Fibroblast of skin of right biceps (primary cell): ENCODE measurements at places on chromosomes 12 and 14.

GRCh38 chr12:93766796-93767523, 89.8 kb downstream of the CRADD start:
- DNase-seq, result peak; percentile 87

- DNase-seq, result no peak
Observed at GRCh38 chr12:89863493-89863938, 154.9 kb upstream of the ATP2B1 start.

- no peak for DNase-seq
Observed at GRCh38 chr12:9632766-9633165, 25.1 kb upstream of the KLRB1 start.

DNA sequence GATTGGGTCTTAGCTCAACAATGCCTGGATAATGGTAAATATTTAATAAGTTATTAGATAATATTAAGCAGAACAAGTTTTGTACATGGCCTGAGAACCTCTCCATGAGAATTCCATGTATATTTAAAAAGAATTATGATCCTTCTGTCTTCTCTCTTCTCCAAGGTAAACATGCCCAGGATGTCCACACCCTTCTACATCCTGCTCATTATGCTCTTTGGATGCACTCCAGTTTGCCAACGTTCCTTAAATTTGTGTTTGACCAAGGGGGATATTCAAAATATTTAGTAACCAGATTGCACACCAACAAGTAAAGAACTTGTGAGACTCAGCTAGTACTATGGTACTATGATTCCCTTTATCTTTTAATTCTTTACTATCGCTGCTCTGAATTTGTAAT, 44.8 kb upstream of the ERGIC2 start:
- no peak for DNase-seq

DNA sequence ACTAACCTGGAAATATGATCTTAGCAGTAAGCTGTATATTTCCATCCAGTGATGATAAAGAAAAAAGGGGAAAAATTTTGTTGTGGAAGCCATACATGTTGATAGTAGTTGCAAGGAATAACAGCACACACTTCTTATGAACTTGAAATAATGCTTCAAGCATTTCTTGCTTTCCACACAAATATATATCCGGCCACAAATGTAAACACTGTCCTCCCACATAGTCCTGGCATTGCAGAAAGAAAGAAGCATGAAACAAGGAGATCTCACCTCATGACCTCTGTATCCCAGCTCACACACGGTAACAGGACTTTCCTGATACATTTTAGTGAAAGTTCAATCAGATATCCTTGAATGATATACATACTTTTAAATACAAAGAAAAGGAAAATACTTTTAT, 56.0 kb downstream of the LLPH start:
- peak; percentile 11 for DNase-seq

DNA sequence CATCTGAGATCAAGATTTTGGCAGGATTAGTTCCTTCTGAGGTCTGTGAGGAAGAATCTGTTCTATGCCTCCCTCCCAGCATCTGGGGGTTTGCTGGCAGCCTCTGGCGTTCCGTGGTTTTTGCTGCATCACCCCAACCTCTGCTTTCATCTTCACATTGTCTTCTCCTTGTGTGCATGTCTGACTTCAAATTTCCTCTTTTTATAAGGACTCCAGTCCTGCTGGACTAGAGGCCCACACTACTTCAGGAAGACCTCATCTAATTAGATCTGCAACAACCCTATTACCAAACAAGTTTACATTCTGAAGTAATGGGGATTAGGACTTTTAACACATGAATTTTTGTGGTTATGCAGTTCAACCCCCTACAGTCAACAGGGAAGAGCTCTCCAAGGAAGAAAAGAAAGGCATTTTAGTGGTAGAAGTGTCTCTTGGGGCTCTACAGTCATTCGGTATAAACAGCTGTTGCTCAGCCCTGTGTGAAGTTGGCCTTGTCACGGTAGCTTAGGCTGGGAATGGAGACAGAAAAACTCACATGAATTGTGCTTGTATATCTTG, 89.7 kb downstream of the CAND1 start:
- peak; percentile 96 for DNase-seq

DNA sequence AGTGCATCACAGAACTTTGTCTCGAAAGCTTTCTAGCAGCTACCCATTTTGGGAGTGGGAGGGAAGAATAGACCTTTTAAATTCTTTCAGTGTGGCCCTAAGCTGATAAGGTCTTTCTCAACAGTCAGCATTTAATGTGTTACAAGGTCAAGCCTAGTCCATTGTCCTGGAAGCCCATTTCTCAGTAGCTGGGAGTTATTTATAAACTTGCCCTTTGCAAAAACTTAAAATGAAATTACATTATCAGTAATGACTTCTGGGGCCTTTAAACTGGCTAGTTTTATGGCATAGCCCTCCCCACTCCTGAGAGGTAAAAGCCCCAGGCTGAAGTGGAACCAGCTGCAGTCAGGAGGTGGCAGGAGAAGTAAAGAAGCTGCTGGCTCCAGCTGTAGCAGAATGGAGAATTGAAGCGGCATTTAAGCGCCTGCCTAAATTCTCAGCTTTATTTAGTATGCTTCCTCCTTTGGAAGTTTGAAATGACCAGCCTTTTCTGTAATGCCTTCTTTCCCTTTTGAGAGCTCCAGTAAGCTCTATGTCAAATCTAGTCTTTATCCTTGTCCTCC, 12.4 kb downstream of the COPZ1 start:
- no peak for DNase-seq

DNA sequence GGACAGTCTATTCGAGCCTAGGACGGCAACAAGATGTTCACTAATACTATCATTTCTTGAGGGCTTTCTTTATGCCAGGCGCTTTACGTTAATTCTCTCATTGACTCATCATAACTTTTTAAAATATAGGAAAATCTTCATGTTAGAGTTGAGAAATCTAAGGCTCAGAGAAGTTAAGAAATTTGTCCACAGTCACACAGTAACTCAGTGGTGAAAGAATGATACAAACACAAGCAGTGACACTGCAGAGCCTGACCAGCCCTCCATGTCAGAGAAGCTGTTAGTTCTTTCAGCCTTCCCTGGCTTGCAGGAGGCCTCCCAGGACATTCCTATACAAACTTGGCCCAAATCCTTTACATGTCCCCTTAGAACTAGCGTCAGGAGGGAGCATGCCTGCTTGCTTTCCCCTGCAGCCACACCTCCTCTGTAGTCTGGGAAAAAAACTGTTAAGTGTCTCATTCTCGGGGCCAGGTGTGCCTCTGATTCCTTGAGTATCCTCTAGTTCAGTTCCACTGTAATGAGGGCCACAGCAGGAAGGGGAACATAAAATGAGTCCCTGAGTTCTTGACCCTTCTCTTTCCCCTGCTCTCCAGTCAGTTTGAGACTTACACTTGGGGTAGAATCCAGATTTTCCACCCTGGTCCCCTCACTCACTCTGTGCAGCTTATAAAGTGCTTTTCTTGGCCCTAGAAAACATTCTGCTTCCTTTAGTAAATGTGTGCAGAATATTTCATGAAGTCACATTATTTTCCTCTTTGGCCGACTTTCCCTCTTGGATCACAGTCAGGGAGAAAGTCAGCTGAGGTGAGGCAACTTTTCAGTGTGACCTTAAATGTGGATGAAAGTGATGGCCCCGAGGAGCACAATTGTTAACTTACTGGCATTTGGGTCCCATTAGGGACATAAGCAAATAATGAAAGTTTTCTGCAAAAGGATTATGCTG, 152.2 kb upstream of the HIF1A start:
- no peak for DNase-seq

GRCh38 chr12:64891629-64892028, 67.2 kb downstream of the TBC1D30 start:
- no peak for DNase-seq

- DNase-seq, result no peak
Observed at GRCh38 chr12:62306569-62307530, 46.6 kb downstream of the USP15 start.

- DNase-seq, result no peak
Observed at GRCh38 chr14:34437729-34438080, 24.3 kb downstream of the SPTSSA start.

DNA sequence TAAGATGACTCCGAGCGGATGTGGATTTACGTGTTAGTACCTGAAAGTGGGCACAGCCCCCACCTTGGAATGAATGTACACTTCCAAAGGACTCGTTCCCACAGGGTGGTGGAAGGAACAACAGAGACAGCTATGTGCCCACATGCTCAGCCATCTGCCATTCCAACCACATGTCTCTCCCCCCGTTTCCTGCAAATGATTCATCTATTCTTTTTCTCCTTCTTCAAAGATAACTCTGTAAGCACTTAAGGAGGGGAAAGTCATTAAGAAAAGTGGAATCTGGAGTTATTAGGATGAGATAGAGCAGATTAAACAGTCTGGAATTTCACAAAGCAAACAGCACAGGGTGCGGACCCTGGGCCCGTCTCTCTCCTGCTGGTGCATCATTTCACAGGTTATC, 18.5 kb upstream of the DUSP6 start:
- peak; percentile 85 for DNase-seq

- DNase-seq, result no peak
Observed at GRCh38 chr14:32412532-32412931, 83.4 kb downstream of the AKAP6 start.

DNA sequence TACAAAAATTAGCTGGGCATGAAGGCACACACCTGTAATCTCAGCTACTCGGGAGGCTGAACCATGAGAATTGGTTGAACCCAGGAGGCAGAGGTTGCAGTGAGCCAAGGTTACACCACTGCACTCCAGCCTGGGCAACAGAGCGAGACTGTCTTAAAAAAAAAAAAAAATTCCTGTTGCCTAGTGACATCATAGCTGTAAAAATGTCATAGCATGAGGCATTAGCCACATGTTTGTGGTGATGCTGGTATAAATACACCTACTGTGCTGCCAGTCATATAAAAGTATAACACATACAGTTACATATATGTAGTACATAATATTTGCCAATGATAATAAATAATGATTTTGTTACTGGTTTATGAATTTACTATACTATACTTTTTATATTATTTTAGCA, 22.2 kb downstream of the SLC41A2 start:
- no peak for DNase-seq

DNA sequence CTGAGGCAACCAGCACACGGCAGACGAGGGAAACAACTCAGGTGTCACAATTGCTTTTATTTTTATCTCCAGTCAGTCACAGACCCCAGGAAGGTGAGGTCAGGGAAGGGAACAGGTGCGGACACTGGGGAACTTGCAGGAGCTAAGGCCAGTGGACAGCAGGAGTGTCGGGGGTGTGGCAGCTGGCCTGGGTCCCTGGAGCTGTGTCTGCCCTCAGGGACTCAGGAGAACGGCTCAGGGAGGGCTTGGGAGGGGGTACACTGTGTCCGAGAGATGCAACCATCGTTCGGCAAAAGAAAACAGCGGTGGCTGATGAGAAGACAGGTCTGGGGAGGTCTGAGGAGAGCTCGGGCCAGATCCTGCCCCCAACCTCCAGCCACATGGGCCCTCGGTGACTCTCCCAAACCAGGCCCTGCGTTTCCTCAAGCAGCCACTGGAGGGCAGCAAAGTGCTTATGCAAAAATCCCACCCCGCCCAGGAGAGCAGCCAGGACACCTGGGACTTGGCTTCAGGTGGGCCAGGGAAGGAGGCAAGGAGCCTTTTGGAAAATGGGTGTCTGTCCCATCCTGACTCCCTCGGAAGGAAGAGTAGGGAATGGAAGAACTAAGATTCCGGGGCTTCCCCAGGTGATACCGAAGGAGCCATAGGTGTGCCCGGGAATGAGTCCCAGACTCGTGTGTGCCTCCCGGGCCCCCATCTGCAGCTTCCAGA, 24.1 kb upstream of the BCDIN3D start:
- DNase-seq, result peak; percentile 53

GRCh38 chr12:131090274-131091210, 136.8 kb downstream of the ADGRD1 start:
- DNase-seq, result no peak

- peak; percentile 71 for DNase-seq
Observed at GRCh38 chr12:27610374-27610773, 85.9 kb upstream of the REP15 start.

DNA sequence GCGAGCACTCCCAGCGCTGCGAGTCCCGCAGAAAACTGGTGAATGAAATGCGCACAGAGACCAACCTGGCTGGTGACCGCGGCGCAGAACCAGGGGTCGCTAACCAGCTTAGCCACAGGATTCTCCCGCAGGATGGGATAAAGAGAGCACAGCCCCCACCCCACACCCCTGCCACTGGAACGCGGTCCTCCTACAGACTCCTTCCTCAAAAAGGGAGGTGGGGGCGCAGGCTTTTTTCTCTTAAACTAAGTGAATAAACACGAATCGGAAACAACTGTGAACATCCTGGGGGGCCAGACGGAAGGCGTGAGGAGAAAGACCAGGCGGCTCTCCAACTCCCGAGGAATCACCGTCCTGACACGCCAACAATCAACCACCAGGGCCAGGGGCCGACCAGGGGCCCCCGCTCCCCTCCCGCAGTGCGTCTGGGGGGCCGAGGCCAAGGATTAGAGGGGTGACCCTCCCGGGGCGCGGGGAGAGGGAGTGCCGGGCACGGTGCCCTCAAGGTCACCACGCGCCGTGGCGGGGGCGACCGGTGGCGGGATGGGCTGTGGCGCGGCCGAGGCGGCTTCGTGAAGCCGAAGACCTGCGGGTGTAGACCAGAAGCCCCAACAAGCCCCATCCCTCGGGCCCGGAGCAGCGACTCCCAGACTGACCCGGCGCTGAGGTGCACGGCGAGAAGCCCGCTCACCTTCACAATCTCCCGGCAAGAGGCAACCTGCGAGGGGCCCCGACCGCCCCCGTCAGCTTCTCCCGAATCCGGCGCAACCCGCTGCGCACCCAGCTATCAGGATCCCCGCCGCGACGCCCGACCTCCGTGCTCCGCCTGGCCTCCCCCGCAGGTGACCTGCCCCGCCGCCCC, 704 bp downstream of the ATP2B1 start:
- DNase-seq, result peak; percentile 36

GRCh38 chr12:121600702-121601336, 20.0 kb upstream of the KDM2B start:
- no peak for DNase-seq

DNA sequence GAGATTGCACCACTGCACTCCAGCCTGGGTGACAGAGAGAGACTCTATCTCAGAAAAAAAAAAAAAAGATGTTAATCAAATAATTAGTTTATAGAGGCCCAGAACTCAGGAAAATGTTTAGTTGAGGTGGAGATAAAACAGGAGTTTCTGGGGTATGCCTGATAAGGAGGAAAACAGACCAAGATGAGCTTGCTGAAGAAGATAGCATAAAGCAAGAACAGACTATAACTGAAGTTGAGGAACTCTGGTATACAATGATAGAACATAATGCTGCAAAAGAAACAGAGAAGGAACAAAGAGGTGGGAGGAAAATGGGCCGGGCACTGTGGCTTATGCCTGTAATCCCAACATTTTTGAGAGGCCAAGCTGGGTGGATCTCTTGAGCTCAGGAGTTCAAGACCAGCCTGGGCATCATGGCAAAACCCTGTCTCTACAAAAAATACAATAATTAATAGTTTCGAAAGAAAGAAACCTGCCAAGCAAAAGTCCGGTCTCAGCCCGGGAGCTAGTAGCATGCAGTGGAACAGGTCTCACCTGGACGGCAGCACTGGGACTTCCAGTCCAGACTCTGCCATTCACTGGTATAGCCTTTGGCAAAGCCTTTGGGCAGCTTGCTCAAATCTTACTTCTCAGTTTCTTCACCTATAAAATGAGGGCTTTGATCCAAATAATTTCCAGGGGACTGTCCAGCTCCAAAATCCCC, 25.4 kb downstream of the SLC35E3 start:
- DNase-seq, result no peak

GRCh38 chr12:92058664-92059063, 87.0 kb downstream of the BTG1 start:
- no peak for DNase-seq

- DNase-seq, result no peak
Observed at GRCh38 chr12:70508178-70508577, 129.1 kb downstream of the PTPRB start.

GRCh38 chr14:51185754-51186153, 54.3 kb upstream of the TMX1 start:
- no peak for DNase-seq
